ENCODE measurements at places on chromosomes 5 and 9.

GRCh38 chr5:42830924-42831323 is 19.2 kb upstream of the SELENOP start:
- no peak for DNase-seq

DNA sequence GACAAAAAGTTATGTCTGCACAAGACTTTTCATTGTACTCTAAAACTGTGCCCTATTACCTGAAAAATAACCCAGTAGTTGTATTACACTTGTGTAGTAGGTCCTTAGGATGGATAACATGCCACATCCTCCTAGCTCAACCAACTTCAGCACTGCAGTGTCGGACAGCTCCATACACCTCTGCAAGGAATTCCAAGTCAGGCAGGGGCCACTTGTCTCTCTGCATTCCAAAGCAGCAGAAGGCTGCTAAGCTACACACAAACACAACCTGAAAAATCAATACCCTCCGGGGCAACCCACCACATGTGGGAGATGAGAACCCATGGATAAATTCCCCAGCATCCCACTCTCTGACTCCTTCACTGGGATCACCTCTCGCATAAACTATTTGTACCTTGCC is 50.2 kb downstream of the MED10 start:
- peak; percentile 22 for DNase-seq

DNA sequence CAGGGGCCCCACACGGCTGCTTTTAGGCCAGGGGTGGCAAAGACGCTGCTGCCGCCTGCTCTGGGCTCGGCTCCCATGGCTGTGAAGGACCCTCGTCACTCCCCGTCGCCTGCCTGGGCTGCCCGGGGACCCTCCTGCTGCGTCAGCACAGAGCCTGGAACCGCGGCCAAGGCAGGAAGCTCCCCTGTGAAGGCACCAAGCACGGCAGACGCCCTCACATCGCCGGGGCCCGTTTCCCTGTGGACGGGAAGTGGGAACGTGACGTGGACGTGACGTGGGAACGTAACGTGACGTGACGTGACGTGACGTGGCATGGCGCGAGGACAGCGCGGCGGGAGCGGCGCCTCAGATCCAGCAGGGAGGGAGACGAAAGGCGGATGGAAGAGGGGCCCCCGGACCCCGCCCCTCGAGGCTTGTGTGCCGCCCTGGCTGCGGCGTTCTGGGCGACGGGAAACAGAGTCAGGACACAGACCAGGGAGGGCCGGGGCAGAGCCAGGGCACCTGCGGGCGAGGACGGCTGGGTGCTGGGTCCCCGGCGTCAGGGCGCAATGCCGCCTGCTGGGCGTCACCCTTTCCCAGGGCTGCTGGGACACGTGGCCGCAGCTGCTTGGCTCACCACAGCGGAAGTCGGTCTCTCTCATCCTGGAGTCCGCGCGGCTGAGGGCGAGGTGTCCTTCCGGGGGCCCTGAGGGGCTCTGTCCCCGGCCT is 53.1 kb downstream of the MRPL36 start:
- DNase-seq = no peak

GRCh38 chr5:111998871-111999270 is 241.9 kb upstream of the NREP start:
- DNase-seq = no peak

- DNase-seq = no peak
Measured at GRCh38 chr5:146623666-146624065, 107.7 kb upstream of the GPR151 start.

GRCh38 chr5:148816782-148817181 is 9.6 kb upstream of the ADRB2 start:
- DNase-seq = no peak

DNA sequence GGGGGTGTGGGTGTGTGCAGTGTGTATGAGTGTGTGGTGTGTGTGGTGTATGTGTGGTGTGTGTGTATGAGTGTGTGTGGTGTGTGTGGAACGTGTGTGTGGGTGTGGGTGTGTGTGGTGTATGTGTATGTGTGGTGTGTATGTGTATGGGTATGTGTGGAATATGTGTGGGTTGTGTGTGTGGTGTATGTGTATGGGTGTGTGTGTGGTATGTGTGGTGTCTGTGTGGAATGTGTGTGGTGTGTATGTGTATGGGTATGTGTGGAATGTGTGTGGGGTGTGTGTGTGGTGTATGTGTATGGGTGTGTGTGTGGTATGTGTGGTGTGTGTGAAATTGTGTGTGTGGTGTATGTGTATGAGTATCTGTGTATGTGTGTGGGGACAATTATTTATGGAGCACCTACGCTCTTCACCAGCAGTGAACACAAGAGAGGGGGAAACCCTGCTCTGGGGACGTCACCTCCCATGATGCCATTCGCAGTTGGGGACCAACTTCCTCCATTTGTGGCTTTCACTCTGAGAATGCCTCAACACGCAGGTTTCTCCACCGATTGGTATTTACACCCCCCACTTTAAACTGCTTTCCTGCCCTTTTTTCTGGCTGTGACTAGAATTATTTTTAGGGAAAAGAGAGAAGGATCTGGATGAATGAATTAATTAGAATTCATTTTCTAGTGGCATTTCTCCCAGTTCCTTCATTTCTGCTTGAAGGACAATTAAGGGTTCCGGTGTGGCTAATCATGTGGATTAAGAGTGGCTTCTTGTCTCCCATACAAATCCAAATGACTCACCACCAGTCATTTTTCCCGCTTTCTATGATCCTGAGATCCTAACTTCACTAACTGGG is 238.1 kb downstream of the ROR2 start:
- peak; percentile 31 for DNase-seq

- DNase-seq = peak; percentile 64
Measured at GRCh38 chr5:39360471-39361111, 3.7 kb downstream of the C9 start.

GRCh38 chr9:87107072-87107471 is 159.8 kb upstream of the GAS1 start:
- DNase-seq = no peak

- DNase-seq = no peak
Measured at GRCh38 chr5:139023286-139023685, 148.2 kb upstream of the LRRTM2 start.

GRCh38 chr9:32376285-32376684 is 8.2 kb upstream of the ACO1 start:
- no peak for DNase-seq

- no peak for DNase-seq
Measured at GRCh38 chr9:1939466-1939865, 75.7 kb upstream of the SMARCA2 start.

DNA sequence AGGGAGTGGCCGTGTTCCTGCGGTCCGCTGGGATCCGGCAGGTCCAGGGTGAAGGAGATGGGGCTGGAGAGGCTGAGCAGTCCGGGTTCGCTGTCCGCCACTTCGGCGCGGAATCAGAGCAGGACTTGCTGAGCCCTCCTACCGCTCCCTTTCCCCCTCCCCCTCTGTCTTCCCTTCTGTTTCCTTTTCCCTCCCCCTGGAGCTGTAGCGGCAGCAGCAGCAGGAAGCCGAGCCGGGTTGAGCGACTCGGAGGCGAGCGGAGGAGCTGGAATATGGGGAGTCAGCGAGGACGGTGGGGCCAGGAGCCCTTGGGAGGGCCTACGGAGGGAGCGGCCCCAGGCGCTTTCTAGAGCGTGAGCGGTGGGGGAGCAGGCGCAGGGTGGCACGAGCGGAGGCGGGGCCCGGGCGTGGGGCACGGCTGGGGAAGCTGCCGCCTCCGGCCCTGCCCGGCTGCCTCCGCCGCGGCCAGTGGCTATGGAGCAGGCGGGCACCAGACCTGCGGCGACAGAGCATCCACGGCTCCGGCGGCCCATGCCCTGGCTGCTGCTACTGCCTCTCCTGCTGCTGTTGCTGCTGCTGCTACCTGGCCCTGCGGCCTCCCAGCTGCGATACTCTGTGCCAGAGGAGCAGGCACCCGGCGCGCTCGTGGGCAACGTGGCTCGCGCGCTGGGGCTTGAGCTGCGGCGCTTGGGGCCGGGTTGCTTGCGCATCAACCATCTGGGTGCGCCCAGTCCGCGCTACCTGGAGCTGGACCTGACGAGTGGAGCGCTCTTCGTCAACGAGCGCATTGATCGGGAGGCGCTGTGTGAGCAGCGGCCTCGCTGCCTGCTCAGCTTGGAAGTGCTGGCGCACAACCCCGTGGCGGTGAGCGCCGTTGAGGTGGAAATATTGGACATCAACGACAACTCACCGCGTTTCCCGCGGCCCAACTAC is at the start of gene PCDHAC2:
TSS of gene PCDHAC2 (plus strand) at position 184 of the 933 bp plus-strand sequence. CDS start at position 475, 291 bp downstream.
- DNase-seq = peak; percentile 21

- DNase-seq = peak; percentile 49
Measured at GRCh38 chr5:64207978-64208377, 42.3 kb downstream of the RNF180 start.

GRCh38 chr9:31759703-31760102 is 624.7 kb upstream of the ACO1 start:
- no peak for DNase-seq

DNA sequence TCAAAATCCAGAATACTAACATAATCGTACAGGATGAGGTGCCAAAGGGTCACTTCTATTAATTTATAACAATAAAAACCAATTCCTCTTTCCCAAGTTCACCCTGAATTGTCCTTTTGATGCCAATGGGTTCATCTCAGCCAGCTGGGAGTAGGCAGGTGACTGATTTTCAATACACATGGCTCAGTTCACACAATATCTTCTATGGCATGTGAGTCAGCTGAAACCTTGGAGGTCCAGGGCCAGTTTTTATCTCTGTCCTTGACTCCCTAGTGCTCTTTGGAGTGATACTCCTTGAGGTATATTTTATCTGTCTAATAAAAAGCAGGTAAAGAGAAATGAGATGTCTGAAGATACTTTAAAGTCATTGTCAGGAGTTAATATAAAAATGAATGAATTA is 186.6 kb downstream of the SMC2 start:
- DNase-seq = no peak

GRCh38 chr5:132297211-132297940 is 3.2 kb downstream of the SLC22A4 start:
- DNase-seq = no peak

DNA sequence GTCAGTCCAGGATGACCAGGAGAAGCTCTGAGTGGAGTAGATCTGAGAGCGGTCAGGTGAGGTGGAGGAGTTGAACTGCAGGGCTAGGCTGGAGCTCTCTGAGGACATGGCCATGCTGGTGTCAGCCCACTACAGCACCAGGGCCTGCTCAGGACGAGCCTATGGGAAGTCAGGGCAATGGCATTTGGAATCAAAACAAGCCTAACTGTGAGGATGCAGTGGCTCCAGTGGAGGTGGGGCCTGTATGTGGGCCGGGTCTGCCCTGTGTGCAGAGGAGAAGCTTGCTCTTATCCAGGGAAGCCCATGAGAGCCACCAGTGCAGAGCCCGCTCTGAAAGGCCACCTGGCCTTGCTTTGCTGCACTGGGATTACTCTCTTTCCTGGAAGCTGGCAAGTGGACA is 11.1 kb downstream of the CXCL14 start:
- DNase-seq = no peak

GRCh38 chr9:109969011-109969410 is 189.0 kb downstream of the PALM2AKAP2 start:
- peak; percentile 55 for DNase-seq

DNA sequence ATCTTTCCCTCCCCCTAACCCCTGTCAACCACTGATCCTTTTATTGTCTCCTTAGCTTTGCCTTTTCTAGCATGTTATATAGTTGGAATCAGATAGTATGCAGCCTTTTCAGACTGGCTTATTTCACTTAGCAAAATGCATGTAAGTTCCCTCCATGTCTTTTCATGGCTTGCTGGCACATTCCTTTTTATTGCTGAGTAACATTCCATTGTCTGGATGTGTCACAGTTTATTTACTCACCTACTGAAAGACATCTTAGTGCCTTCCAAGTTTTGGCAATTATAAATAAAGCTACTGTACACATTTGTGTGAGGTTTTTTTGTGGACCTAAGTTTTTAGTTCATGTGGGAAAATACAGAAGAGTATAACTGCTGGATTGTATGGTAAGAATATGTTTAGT is 230.1 kb downstream of the PBX3 start:
- DNase-seq = peak; percentile 10

DNA sequence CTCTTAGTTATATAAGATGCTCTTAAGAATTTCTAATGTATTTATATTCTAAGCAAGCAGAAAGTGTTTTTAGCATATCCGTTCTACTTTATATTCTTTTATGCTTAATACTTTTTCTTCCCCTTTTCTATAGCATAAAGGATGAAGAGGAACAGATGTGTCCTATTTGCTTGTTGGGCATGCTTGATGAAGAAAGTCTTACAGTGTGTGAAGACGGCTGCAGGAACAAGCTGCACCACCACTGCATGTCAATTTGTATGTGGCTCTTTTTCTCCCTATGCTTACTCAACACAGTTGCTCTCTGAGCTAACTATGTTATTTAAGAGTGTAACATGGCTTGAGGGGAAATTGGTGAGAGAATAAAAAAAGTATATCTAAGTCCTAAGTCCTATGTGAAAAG is 37.6 kb upstream of the SETD9 start:
- DNase-seq = no peak

- DNase-seq = no peak
Measured at GRCh38 chr9:131409458-131409992, 15.6 kb downstream of the PRRC2B start.

DNA sequence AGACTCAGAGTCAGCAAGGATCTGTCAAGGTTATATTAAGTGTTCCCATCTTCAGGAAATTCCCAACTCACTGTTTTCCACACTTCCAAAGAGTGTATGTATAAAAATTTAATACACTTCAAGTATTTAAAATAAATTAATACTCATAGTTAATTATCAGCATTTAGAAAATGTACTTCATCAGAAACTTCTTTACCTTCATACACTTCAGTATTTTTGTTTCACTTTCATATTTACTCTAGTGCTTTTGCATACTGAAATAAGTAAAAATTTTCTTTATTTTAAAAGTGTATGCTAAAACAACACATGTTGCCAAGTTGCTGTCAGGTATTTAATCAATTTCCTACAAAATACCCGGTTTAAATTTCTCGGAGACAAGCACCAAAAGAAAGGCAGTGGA is 16.5 kb downstream of the RICTOR start:
- DNase-seq = no peak
